ENCODE measurements at places on chromosomes 12 and 14.

- peak; percentile 39 for DNase-seq
These were observed 652 bp downstream of the BAZ1A start for GRCh38 chr14:34874386-34875030.

- no peak for DNase-seq
These were observed 3.6 kb upstream of the KRT5 start for GRCh38 chr12:52523824-52524223.

GRCh38 chr12:1692895-1693610 is 2.2 kb downstream of the ADIPOR2 start:
- DNase-seq, result no peak

DNA sequence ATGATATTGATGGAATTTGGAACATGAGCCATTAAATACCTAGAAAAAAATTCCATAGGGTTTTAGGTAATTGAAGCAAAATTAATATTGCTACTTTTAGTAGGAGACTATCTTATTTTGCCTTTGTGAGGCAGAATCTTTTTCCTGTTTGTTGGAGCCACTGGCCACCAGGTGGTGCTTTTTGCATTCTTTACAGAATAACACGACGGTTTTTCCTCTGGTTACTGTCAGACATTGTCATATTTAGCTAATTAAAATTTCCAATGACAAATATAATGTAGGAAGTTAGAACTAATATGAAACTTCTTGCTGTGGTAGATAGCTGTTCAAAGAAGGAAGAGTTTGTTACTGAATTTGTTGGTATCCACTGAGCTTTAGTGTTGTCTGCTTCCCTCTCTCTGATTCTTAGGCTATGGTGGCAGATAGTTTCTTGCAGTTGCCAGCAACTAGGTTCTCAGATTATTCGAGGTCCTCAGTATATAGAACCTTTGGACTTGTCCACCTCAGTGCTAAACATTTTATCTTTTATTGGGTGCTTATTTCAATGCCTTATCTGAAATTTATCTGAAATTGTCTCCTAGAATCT is 25.7 kb downstream of the RAB21 start:
- DNase-seq, result no peak

GRCh38 chr14:60544659-60545058 is 35.7 kb downstream of the SIX6 start:
- DNase-seq, result peak; percentile 3

DNA sequence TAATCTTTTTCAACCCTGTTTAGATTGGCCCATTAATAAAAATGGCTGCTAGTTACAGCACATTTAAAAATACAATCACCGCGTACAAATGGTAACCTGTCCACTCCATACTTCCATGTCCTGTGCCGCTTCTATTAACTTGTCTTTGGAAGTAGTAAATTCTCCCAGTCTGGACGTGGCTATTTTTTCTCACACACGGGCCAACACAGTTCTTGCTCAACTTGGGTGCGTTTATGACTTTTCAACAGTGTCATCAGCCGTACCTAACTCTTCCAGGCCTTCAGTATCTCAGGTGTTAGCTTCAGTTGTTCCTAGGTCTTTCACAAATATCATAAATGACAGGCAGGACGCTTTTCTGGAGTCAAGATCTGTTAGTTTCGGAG is 475 bp upstream of the PCNX1 start:
- no peak for DNase-seq

GRCh38 chr12:114163771-114164170 is 197.6 kb upstream of the RBM19 start:
- DNase-seq, result no peak
